Large intestine (tissue), 12 donors: ENCODE measurements at places on chromosomes 3 and 15. TPM values are rescaled to one million over a fixed set of nuclear protein-coding genes. Genes with fewer than 3 reads are reported as not detected.

DNA sequence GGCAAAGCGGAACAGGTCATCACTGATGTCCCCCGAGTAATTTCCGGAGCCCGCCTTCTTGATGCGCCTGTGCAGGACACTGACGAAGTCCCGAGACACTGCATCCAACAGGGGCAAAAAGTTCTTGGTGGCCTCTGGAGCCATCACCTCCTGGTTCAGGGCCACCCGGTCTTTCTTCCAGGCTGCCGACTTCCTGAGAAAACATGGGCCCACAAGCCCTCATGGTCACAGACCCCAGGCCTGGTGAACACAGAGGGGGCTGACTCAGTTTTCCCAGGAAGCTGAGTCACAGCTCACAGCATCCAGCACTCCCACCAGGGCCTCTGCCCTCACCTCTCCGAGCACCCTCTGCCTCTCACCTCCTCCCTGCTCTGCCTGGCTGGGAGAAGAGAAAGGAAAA is 22.4 kb downstream of the CYP11A1 start:
- no peak for DNase-seq

DNA sequence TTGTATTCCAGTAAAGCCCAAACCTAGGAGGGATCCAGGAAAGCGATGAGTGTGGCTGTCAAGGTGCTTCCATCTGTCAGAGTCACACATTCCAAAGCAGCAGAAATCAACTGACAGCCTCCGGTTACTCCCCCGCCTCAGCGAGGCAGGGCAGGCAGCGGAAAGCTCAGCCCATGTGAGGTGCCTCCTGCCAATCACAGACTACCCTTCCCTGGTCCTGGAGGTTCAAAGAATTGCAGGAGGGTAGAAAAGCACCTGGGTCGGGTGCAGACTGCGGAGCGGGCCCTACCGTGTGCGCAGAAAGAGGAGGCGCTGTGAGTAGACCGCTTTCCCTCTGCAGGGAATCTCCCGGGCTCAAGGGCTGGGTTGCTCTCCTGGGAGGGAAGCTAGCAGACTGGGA is at the start of gene UPK1B:
Gene UPK1B (plus strand): TSS at position 274 of the 400 bp plus-strand sequence. CDS start 13,144 bp downstream, outside the sequence.
- DNase-seq: no peak

GRCh38 chr3:101172516-101172915 is 147.9 kb downstream of the IMPG2 start:
- no peak for DNase-seq

DNA sequence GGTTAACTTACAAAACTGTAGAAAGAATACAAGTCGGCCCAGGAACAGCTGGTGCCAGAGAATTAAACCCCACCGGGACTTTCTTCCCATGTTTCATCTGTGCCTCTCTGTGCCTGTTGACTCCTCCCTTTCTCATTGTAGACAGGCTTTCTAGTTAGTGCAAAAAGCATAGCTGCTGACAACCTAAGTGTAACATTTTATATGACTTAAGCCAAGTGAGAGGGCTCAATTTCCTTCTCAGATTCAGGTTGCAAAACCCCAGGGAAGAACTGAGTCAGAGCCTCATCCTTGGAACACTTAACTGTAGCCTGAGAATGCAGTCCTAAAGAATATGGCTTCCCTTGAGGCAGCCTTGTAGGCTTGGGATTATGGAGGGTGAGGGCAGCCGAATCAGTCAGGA is 302.5 kb upstream of the AZI2 start:
- no peak for DNase-seq

DNA sequence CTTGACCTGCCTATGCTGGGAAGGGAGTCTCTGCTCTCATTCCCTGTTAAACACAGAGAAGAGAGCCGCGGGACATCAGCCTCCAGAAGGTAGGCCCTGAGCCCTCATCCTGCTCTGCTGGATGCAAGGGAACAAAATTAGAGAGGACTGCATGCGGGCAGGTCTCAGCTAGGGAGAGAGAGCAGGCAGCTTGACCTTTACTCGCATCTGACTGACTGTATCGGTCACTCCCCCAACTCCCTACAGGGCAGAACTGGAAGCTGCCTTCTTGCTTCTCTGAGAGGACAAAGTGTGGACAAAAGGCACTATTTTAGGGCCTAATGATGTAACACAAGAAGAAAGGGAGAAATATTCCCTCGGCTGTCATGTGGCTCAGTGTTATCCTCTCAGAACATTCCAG is 38.7 kb upstream of the ATOSA start:
- no peak for DNase-seq

GRCh38 chr15:65044724-65045481 is at the start of gene SLC51B:
TSS of gene SLC51B (plus strand) at chr15:65045387. CDS start at chr15:65050005, 4,618 bp downstream.
- peak; percentile 98 for DNase-seq

Gene ADAMTS17
- 3.7 TPM for polyA plus RNA-seq

Gene CLDN16
- polyA plus RNA-seq: 0.15 TPM
